Caki2 (cell line): ENCODE measurements at places on chromosomes 13 and 19. TPM values are rescaled to one million over a fixed set of nuclear protein-coding genes. Genes with fewer than 3 reads are reported as not detected.
A peak's percentile ranks its signal among the peaks of the same experiment; 100 is the strongest.

MBD3L2 gene
- total RNA-seq: not detected in 2 replicates

BRSK1 gene
- total RNA-seq: 0.41 and 0.64 TPM in 2 replicates

PLIN4 gene
- total RNA-seq: 0.24 TPM in 1 of 2 replicates, not detected in the other

IGFL3 gene
- not detected in 2 replicates for total RNA-seq

PDX1 gene
- not detected in 2 replicates for total RNA-seq

GRCh38 chr13:114078461-114079451 lies 53.7 kb downstream of the RASA3 start:
- no peak for DNase-seq

- peak; percentile 38 for DNase-seq
These were observed 15.2 kb downstream of the TPT1 start for GRCh38 chr13:45325806-45326205.

DNA sequence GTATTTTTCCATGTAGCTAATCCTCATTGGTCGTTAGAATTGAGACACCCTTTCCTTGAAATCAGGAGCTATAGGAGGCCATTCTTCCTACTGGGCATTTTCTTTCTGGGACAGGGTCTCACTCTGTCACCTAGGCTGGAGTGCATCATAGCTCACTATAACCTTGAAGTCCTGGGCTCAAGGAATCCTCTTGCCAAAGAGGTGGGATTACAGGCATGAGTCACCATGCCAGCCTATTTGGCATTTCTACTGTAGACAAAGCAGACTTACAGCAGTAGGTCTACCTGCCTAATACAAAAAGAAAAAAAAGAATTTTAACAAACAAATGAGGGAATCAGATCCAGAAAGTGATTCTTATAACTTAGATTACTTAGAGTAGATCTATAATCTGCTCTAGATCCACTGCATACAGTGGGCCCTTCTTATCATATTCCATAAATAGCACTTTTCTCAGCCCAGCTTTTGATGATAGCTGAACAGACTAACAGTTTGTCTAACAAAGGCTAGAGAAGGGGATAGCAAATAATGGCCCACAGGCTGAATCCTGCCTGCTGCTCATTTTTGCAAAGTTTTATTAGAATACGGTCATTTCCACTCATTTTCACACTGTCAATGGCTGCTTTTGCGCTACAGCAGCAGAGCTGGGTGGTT lies 36.7 kb upstream of the USPL1 start:
- no peak for DNase-seq

DNA sequence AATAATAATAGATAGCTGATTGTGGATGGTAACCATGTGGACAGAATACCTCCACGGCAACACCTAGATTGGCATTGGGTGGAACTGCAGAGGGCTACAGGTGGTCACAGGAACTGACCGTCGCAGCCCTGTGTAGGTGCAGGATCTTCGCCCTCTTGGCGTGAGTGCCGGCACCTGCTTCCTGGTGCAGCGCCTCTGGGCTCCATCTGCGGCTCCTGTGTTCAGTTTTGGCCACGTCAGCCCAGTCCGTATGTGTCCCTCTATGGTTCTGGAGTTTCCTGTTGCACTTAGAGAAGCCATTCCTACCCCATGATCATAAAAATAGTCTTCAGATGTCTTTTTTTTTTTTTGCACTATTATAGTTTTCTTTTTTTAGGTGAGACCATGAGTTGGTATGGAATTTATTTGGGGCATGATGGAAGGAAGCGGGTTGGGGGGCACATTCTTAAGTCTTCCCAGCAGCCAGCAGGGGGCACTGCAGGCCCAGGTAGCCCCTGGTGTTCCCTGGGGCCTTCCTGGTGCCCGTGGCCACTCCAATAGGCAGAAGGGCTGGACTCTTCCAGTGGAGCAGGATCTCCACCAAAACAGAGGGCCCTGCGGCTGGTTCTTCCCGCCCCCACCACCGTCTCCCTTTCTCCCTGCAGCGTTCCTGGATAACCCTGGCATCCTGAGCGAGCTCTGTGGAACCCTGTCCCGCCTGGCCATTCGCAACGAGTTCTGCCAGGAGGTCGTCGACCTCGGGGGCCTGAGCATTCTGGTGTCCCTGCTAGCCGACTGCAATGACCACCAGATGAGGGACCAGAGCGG lies 10.1 kb upstream of the SLC25A42 start:
- peak; percentile 19 for DNase-seq

DNA sequence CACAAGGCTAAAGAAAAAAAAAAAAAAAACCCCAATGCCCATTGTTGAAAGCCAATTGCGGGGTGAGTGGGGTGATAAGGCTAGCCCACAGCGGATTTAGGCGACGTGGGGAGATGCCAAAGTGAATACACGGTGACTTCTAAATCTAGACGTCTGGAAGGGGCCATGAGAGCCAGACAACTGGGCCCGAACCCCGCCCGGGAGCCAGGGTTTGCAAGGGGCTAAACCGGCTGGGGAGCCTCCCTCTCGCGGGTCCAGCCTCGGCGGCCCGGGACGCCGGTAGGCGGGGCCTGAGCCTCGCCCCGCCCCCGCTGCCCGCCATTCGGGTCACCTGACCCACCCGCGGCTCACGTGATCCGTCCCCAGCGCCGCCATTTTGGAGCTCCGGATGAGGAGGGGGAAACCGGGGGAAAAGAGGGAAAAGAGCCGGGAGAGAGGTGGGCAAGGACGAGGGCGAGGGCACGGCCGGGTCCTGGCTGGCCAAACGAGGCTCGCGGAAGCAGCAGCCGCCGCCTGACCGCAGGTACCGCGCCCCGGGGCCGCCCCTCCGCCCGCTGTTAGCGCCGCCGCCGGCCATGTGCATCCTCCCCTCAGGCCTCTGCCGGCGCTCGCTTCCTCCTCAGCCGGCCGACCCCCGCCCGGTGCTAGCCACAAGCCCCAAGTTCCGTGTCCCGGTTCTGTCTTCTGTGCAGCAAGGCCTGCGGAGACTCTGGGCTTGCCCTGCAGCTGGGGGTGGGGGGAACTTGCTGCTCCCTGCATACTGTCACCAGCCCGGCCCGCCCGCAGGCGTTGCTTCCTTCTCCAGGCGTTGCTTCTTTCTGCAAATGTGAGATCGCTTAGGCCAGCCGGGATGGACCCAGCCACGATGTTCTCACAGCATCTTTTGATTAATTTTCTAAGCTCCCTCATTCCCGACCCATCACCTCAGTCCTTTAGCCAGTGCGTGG lies at the start of gene ZNF507:
ZNF507 (plus strand) TSS at position 350 of the 947 bp plus-strand sequence. CDS start 7,221 bp downstream, outside the sequence.
- peak; percentile 87 for DNase-seq

- DNase-seq: no peak
These were observed 880.4 kb downstream of the EFNB2 start for GRCh38 chr13:105655046-105655445.

DNA sequence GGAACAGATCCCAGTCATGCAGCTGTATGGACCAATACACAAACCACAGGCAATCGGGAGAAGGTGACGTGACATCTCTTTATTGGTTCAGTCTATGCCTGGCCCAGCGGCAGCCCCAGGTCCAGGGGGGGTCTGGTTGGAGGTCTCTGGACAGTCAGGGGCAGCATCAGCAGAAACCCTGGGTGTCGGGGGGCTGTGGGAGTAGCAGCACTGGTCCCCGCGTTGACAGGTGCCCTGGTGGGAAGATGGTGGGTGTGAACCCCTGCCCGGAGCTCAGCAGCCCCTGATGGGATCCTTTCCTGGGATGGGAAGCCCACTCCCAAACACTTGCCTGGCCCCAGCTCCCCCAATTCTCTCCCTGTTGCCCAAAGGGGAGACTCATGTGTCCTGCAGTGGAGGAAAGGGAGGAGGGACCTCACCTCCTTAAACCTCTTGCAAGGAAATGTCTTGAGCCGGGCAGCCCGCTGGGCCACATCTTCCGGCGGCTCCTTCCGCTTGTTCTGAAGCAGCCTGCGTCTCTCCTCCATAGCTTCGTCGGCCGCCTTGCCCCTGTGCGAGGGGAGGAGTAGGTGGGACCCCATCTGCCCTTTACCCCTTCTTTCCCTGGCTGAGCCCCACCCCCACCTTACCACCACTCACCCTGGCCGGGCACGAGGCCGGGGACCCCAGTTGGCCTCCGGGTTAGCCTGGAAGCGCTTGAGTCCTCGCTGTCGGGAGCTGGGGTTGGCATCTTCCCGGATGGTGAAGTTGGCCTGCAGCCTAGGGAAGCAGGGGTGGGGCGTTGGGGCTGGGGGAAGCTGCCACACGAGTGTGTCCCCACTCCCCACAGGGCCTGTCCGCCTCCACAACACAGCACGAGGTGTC lies 2.4 kb upstream of the LYL1 start:
- no peak for DNase-seq

DNA sequence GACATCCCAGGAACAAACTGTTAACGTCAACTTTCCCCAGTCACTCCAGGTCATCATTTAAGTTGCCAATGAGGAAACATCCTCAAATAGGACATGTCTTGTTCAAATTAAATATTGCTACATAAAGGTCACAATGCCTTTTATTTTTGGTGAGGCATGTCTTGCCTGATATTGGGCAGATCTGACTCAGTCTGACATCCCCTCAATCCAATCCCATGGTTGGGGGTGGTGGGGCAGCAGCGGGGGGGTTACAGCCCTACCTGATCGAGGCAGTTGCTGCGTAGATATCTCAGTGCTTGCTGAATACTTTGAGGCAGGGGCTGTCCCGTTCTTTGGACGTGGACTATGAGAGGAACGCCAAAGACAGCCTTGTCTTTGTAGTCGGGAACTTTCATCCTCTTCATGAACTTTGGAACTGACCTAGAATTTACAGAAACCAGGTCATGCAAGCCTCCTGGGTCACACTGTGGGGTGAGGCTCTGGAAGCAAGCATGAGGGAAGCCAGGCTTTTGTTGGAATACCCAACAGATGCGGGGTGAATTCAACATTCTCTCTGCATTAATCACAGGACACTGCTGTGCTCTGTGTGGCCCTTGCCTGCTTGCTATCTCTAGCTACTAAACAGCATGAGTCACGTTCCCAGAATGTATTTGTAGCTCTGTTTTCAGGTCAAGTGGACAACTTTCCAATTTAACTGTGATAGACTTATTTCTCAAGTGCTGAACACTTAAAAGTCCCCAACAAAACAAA lies 109.8 kb downstream of the KL start:
- DNase-seq: peak; percentile 76

- no peak for DNase-seq
These were observed 1.2 kb upstream of the ZNF574 start for GRCh38 chr19:42074513-42075363.

GRCh38 chr13:103469771-103470170 lies 403.6 kb upstream of the SLC10A2 start:
- DNase-seq: no peak

DNA sequence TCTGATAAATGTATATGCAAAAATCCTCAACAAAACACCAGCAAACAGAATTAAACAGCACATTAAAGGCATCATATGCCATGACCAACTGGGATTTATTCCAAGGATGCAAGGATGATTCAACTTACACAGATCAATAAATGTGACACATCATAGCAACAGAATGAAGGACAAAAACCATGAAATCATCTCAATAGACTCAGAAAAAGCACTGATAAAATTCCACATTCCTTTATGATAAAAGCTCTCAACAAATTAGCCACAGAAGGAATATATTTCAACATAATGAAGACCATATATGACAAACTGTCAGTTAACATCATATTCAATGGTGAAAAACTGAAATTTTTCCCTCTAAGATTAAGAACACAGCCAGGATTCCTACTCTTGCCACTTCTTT lies 691.6 kb downstream of the DIAPH3 start:
- no peak for DNase-seq

GRCh38 chr13:52703482-52703881 lies 36.1 kb downstream of the CNMD start:
- DNase-seq: no peak

- DNase-seq: no peak
These were observed 930.0 kb upstream of the SLITRK6 start for GRCh38 chr13:86729206-86729605.

GRCh38 chr19:55693336-55693974 lies 18.4 kb downstream of the EPN1 start:
- no peak for DNase-seq

DNA sequence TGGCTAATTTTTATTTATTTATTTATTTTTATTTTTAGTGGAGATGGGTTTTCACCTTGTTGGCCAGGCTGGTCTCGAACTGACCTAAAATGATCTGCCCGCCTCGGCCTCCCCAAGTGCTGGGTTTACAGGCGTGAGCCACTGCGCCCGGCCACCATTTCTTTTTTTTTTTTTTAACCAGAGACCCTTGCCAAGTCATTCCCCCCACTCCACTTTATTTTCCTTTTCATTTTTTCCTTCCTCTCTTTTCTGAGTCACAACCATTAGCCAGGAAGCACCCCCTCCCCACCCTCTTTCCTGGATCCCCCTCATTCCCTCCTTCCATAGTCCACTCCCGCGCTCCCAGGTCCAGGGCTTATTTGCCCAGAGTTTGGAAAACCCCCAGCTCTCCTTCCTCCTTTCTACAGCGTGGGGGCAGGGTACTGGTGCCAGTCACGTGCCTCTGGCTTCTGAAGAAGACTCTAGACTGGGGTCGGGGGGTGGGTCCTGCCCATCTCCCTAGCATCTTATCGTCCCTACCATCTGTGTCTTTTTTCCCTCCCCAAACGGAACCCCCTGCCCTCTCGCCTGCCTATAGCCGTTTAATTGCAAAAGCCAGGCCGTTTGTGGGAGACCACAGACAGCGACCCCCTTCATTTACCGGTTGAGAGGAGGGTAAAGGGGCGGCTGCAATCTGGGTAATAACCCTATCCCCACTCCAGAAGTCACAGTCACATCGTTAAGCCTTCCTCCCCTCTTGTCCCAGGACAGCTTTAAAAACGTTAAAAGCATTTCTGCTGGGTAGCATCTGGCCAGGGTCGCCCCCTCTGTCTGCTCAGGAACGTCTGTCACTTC lies 1.1 kb upstream of the CALR start:
- peak; percentile 50 for DNase-seq

GRCh38 chr13:113927661-113928581 lies 46.0 kb downstream of the C13orf46 start:
- no peak for DNase-seq

DNA sequence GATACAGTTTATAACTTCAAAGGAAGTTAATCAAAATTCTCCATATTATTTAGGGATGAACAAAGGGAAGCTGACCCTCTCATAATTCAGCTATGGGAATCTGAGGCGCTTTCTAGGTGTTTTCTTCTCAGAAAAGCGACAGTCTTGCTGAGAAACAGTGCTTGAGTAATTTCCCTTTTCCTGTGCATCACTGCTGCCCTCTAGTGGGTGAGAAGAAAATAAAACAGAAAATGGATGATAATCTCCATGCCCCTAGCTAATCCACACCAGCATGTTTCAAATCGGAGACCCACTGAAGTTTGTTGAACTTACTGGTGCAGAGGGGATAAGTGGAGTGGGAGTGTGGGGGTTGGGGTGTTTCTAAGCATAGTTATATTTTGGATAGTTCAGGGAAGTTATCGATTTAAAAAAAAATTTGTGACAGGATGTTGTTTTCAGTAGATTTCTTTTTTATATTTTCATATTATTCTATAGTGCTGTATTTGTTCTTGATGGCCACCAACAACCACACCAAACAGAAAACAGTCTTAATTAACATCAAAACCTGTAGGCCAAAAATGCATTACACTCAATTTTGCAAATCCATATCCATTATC lies 21.4 kb downstream of the LCP1 start:
- DNase-seq: peak; percentile 6

GRCh38 chr13:90510319-90510718 lies 837.2 kb upstream of the MIR17HG start:
- no peak for DNase-seq
